Activated CD4-positive, alpha-beta T cell treated with anti-CD3 and anti-CD28 coated beads, Interleukin-10, Interleukin-2, amounts not matched to agents 100 ng/mL and 50 ng/mL, durations not matched to agents 16 hours and 8 hours (primary cell): ENCODE measurements at places on chromosomes 4 and X.

DNA sequence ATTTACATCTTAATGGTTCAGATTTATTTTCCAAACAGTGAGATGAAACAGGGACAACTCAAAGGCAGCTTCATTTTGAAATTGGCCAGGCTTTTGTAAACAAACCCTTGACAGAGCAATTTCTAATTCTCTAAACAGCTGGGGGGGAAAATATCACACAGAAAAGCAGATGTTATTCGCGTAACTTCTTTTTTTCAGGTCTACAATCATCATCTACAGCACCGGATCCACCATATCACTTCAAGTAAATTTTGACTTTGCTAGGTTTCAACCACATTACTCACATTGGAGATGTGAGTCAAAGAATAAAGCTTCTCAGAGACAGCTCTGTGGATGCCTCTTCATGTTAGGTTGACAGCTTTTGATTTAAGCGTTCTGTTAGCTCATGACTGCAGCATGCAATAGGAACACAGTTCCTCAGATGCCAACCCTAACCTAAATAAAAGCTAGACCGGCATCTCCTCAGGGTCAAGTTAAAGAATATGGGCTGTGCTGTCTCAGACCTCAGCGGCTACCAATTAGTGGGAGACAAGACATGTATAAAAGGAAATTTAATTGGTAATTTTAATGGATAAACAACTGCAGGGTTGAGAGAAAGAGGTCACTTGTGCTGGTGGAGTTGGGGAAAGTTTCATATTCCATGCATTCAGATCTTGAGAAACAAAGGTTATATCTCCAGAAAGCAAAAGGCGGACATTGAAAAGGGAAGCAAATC, 26.8 kb downstream of the AMELX start:
- DNase-seq = no peak

DNA sequence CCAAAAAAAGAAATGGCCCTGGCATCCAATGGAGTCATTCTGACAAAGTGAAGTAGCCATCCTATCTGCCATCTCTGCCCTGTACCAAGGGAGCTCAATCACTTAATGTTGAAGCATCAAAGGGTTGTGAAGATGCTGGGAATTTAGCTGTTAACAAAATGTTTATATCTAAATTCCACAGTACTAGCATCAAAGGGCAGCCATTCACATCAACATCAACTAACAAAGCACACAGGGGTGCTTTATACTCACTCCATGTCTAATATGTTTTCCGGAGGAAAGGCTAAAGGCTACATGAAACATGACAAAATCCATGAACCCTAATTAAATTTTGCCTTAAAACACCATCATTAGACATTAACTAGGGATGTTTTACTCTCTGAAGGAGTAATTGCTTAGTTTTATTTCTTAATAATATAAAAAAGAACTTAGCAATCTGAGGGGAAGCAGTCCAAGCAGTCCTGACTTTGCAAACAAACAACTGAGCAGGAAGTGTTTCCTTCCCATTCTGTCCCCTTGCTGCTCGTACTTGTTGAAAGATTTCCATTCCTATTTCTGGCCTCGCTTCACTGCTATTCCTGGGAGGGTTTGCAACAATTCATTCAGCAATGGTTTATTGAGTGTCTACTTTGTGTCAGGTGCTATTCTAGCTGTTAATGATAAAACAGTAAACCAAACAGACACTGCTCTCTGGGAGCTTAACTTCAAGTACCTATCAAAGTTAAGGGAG, 208.6 kb upstream of the SLC7A11 start:
- DNase-seq = no peak

DNA sequence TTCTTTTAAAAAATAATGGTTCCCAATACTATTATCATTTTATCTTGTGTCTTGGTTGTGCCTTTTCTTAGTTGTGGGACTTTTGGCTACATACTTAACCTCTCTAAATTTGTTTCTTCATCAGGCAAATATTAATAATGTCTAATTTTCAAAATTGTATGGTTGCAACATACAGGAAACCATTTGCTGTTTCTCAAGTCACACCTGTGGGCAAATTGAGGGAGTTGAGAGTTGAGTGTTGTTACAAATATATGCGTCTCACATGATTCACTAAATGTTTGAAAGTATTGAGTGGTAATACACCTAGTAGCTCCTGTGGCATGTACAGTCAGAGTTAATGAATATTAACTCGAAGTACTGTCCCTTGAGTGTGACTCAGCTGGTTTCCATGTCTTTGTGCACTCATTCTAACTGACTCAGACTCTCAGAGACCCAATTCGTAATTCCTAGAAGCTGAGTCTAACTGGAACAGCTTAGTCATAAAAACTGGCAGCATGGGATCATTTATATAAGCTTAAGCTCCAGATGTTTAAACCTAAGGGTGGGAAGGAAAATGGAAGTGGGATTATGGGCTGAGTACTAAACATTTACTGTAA, 802.4 kb downstream of the TRIML1 start:
- DNase-seq = no peak

DNA sequence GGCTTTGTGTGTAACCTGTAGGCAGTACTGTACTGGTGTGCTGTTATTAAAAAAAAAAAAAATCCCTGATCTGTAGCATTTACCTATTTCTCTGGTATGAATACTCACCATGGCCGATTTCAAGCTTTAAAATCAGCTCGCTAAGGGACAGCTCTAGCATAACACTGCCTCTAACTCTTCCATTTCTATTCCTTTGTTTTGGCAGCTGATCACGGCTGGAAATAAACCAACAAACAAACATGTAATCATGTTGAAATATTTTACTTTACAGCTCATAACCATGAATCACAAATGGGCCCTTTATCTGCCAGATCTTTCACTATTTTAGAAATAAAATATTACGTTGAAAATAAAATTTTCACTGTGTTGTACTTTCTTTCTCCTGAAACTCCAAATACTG, 60.5 kb upstream of the IL15 start:
- DNase-seq = no peak

GRCh38 chrX:518319-518718, 112.3 kb upstream of the SHOX start:
- no peak for DNase-seq

GRCh38 chr4:1092026-1092982, 21.1 kb downstream of the RNF212 start:
- DNase-seq = no peak

GRCh38 chr4:57214654-57215411, 104.6 kb upstream of the IGFBP7 start:
- no peak for DNase-seq

DNA sequence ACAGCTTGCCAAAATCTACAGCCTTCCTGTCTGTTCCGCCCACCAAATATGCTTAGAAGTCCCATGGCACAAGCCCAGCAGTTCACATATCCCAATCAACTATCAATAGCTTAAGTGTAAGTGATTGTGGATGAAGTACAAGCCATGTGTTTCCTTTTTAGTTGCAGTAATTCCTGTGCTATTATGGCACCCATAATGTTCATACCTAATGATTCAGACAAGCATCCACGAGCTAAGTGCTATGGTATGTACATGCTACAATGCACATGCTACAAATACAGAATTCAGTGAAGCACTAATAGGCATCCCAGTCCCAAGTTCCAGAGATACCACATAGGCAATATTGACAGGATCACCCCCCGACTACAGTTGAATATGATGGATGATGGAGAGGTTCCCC, 94.5 kb downstream of the PCDH19 start:
- DNase-seq = no peak

- no peak for DNase-seq
These were observed 634.1 kb upstream of the MAGEB2 start for GRCh38 chrX:29581223-29581622.

- DNase-seq = no peak
These were observed 457.6 kb downstream of the KCTD8 start for GRCh38 chr4:43990963-43991362.

- no peak for DNase-seq
These were observed 11.0 kb upstream of the TBC1D8B start for GRCh38 chrX:106791495-106791894.
